Jurkat, Clone E6-1 (cell line): ENCODE measurements at places on chromosomes 3 and 15.

- no peak for DNase-seq
These were observed 18.5 kb downstream of the ZNF710 start for GRCh38 chr15:90019611-90020010.

DNA sequence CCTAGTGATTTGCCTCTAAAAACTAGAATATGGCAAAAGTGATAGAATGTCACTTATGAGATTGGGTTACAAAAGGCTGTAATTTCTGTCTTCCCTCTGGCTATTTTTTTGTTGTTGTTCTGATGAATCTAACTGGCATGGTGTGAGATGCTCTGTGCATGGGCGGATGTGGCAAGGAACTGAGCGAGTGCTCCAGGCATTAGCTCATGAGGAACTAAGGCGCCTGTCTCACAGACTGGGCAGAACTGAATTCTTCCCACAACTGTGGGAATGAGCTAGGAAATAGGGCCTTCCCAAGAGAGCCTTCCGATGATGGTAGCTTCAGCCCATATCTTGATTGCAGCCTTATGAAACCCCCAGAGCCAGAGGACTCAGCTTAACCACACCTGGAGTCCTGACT is 222.5 kb downstream of the NR2F2 start:
- no peak for DNase-seq

DNA sequence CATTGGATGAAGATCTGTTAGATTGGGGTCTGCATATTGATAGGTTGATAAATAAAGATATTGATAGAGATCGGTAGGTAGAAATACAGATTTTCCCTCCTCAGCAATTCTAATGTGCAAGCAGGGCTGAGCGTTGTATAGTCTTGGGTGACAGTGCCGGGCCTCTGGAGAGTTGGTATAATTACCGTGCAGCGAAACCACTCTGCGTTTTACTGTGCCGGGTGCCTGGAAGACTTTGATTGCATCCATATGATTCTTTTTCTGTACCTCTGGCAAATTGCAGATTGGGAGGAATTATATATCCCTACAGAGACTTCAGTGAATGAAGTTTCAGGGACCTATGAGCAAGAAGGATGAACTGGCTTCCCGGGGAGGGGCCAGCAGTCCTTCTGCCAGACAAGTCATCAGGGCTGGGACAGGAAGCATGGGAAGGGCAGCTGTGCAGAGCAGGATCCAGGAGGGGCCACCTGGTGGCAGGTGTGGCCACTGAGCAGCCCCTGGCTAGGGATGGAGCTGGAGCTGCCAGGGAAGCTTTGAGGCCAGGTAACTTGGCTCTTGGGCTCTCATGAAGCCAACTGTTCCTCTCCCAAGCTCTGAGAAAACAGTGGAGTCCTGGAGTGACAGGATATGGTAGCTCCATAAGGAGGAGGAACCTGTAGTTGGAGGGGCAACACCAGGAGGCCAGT is 132.5 kb downstream of the APBA2 start:
- no peak for DNase-seq

DNA sequence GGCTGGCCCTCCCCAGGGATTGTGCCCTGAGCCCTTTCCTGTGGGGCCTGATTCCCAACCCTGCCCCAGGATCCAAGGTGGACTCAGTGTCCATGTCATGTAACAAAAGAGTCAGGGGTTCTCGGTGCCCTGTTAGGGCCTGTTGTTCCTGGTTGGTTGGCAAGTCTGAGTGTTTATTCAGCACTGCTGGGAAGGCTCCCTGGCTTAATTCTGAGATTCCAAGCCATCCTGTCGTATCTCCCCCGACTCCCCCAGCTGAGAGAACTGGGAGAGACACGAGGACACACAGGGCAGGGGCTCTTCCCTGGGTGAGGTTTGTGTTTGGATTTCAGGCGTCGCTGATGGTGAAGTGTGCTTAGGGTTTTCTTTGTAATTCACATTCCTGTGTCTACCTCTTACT is 78.3 kb downstream of the EEFSEC start:
- DNase-seq, result no peak

DNA sequence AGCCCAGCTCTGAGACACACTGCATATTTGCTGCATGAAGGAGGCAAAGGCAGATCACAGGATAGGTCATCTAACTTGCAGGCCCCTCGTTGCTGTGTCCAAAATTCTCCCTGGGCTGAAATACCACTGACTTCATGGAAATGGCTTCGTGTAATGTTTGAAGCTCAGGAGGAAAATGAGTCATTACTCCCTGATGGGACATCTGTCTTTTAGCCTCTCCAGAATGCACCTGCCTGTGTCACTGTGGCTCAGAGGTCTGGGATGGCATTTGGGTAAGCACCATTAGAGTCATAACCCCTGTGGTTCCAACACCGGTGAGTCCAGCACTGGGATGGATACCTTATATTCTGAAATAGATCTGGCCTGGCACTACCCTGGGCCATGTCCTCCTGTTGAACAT is 51.5 kb downstream of the IL12A start:
- DNase-seq, result no peak

- no peak for DNase-seq
These were observed 702 bp downstream of the ARHGEF3 start for GRCh38 chr3:56800832-56801661.

DNA sequence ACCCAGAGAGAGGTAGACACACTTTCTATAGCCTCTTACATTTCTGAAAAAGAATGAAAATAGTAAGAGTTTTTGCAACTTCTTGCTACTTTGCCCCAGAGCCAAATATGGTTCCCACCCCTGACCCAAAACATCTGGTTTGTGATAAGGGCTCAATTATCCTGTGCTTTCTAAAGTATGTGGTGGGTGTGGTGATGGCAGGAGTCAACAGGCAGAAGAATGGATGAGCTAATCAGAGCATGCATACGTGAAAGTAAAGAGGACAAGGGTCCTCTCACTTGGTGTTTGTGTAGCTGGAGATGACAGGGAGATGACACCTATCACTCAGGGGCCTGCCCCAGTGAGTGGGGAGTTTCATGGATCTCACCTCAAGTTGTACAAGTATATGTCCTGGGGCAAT is 19.1 kb downstream of the KBTBD8 start:
- no peak for DNase-seq

DNA sequence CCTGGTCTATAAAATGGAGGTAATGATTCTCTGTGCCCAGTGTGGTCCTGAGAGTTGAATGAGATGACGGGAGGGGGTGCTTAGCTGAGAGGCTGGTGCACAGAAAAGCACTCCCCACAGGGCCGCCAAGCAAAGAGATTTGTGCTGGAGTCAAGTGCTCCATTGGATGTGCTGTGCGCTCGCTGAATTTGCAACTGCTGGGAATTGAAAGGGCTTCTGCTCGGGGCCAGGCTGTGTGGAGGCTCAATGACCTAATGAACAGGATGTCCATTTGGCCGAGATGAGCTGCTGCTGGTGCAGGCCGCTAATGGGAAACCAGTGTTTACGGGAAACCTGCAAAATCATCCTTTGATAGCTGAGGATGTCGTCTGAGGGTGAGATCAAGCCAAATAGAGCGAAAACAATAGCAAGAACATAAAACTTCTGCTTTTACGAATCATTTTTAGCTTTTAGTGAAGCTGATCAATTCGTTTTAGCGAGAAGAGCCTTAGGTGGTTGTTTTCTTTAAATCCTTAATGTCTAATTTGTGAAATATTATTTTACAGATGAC is 211.7 kb downstream of the GABRG3 start:
- no peak for DNase-seq

DNA sequence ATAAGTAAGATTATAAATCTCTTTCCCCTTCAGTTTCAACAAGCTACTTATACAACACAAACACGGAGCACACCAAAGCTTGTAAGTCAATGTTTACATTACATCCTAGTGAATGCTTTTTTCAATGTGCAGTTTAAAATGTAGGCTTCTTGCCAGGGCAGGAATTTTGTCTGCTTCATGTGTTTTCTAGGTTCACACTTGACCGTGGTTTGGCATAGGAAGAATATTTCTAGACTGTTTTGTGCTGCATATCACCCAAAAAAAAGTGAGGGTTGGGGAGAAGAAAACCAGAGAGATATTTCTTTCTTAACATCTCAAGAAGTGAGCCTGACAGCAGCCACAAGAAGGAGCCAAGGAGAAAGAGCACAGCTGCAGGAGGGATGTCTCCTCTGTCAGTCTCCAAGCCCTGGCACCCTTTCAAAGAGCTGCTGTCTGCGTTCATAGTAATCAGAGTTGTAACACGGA is 255.8 kb downstream of the MEIS2 start:
- no peak for DNase-seq

DNA sequence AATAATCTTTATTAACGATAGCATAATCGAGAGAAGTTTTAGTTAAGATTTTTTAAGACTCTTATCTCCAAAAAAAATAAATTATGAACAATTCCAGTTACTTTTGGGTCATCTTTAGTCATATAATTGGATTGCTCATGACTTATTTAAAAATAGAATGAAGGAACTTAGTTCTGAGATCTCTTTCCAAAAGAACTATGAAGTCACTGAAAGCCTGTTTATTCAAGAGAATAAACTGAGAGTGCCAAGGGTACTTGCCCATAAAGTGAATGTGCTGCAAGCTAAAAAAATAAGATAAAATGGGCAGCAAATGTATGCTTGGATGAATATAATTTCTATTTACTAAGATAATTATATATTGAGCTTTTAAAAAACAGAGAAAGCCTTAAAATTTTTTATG is 176.5 kb upstream of the PLSCR5 start:
- no peak for DNase-seq

DNA sequence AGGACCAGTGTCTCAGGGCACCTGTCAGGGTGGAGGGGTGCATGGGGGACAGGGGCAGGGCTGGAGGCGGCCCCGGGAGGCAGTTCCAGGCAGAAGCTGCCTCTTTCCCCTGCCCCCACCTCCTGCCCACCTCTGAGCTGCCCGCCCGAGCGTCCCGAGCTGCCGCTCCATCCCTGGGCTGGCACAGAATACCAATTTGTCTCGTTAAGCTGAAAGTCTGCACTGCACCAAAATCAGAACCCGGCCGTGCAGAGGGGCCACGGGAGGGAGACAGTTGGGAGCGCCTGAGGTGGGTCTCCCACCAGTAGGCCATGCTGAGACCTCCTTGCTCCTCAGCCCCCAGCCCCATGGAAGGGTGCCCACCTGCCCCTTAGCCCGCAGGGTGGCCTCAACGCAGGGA is 1.3 kb upstream of the ATP2B2 start:
- DNase-seq, result no peak

GRCh38 chr3:123871946-123872345 is 12.2 kb downstream of the MYLK start:
- DNase-seq, result no peak

DNA sequence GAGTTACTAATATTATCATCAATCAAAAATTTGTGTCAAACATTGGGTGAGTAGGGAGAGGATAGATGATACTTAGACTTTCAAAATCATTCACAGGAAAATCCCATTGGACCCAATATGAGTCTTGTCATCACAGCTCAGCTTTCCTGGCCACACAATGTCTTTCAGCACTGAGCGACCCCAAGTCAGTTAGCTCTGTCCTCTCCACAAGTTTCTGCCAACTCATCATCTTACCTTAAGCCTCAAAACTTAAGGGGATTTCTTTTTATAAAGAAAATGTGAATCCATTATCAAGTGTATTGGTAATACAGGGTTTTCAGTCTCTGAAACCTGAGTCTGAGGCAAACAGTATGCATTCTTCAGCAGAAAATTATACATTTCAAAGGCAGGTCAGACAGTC is 55.8 kb downstream of the SUMF1 start:
- DNase-seq, result no peak

DNA sequence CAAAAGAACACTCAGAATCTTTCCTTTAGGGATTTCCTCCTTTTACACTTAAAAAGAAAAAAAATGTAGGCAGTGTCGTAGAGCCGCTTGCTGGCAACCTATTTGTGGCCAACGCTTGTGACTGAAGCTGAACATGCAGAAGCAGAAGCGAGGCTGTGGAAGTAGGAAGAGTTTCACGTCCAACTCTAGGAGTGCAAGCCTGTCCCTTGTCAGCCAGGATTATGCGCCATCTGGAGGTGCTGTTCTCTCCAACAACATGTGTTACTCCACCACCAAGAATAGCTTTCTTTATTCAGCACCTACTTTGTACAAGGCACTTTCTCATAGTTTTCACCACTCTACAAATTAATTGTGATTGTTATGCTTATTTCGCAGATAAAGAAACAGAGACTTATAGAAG is 223.2 kb upstream of the LMCD1 start:
- peak; percentile 3 for DNase-seq

DNA sequence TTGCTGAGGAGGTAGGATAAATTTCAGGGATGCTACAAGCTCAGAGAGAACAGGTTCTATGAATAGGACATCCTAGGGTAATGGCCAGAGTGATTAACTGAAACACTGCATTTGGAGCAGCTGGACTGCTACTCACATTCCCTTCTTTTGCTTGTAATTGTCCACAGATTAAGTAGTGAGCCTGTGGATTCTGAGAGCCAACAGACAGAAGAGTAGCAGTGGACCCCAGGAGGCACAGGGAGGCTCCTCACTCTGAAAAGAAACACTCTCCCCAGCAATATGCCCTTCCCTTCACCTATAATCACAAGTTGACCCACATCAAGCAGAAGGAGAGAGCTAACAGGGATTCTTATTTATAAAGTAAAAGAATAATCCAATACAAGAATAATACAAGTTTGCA is 10.6 kb upstream of the RFX7 start:
- no peak for DNase-seq

GRCh38 chr3:97673357-97673997 is 91.1 kb upstream of the ARL6 start:
- no peak for DNase-seq

GRCh38 chr3:141853081-141853601 is 23.3 kb upstream of the ATP1B3 start:
- no peak for DNase-seq

GRCh38 chr3:194767446-194768207 is 81.9 kb downstream of the FAM43A start:
- DNase-seq, result no peak
